ENCODE measurements at places on chromosomes 4 and X.

- DNase-seq, result no peak
Observed at GRCh38 chr4:17236686-17237085, 275.2 kb downstream of the QDPR start.

DNA sequence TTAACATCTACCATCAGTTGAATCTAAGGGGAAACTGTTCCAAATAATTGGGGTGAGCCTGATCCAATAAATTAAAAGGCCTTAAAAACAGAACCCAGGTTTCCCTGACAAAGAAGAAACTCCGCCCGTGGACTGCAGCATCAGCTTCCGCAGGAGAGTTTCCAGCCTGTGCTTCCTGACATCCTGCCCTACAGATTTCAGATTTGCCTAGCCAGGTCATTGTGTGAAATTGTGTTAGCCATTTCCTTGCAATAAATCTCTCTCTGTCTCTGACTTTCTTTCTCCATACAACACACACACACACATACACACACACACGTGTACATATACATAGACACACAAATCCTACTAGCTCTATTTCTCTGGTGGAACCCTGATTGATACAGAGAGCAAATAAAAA lies 48.3 kb upstream of the LCORL start:
- DNase-seq, result no peak

- DNase-seq, result no peak
Observed at GRCh38 chr4:83875437-83875836, 339.5 kb downstream of the GPAT3 start.

DNA sequence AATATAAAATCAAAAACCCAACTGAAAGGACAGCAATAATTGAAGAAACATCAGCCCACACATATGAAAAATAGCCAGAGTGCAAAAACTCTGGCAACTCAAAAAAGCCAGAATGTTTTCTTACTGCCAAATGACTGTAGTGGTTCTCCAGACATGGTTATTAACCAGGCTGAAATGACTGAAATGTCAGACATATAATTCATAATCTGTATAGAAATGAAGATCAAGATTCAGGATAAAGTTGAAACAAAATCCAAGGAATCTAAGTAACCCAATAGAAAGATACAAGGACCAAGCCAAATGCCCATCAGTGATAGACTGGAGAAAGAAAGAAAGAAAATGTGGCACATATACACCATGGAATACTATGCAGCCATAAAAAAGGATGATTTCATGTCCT lies 553.3 kb upstream of the KLHL4 start:
- no peak for DNase-seq

GRCh38 chr4:147828331-147828905 lies 96.5 kb downstream of the ARHGAP10 start:
- DNase-seq, result no peak

DNA sequence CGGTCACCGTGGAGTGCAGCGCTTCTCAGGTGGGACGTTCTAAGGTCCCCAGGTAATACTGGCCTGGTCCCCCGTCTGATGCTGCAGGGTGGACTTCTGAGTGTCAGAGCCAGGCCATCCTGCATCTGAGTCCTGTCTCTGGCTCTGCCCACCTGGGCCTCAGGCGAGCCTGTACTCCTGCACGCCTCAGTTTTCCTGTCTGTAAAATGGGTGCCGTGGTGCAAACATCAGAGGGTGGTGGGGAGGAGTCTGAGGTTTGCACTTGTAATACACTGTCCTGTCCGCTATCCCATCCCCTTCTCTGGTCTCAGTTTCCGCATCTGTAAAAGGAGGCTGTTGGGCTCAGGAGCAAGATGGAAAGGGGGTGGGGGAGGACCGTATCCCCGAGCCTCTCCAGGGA lies 41.3 kb downstream of the SORCS2 start:
- DNase-seq, result no peak

DNA sequence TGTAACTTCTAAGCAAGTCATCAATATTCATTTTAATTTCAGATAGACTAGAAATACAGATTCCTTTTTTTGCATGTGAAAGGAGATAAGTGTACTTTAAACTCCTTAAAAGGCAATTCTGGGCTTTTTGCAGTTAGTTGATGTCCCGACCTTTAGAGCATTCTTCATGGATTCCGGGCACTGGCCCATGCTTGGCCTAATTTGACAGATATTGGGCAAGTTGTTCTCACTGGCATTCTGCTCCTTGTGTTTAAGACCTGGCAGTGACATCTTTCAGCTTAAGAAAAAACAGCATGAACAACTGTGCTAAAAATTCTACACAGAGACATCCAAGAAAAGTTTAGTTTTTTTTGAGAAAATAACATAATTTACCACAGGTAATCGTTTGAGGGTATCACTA lies 1037.2 kb downstream of the PCDH18 start:
- DNase-seq, result no peak

GRCh38 chrX:147763131-147763530 lies 148.6 kb upstream of the FMR1 start:
- DNase-seq, result no peak

- no peak for DNase-seq
Observed at GRCh38 chr4:163251204-163251603, 81.2 kb downstream of the NPY1R start.
